ENCODE measurements at places on chromosomes 3 and 15.
A peak's percentile ranks its signal among the peaks of the same experiment; 100 is the strongest.

DNA sequence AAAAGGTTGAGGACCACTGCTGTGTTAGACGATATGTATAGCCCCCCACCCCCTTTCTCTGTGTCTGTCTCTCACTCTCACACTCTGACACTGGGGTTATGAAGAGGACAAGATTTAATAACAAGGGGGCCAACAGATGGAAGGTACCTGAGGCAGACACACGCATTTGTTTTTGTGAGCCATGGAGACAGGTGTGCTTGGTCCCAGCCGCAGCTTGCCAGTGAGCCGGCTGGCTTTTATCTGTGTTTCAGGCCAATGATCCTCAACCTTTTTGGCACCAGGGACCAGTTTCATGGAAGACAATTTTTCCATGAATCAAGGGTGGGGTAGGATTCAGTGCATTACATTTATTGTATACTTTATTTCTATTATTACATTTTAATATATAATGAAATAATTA, 394.9 kb upstream of the RGMA start:
- DNase-seq = no peak

- no peak for DNase-seq
Observed at GRCh38 chr3:100425316-100425715, 24.0 kb downstream of the LNP1 start.

- DNase-seq = peak; percentile 32
Observed at GRCh38 chr15:89003865-89004725, 84.2 kb upstream of the ABHD2 start.

DNA sequence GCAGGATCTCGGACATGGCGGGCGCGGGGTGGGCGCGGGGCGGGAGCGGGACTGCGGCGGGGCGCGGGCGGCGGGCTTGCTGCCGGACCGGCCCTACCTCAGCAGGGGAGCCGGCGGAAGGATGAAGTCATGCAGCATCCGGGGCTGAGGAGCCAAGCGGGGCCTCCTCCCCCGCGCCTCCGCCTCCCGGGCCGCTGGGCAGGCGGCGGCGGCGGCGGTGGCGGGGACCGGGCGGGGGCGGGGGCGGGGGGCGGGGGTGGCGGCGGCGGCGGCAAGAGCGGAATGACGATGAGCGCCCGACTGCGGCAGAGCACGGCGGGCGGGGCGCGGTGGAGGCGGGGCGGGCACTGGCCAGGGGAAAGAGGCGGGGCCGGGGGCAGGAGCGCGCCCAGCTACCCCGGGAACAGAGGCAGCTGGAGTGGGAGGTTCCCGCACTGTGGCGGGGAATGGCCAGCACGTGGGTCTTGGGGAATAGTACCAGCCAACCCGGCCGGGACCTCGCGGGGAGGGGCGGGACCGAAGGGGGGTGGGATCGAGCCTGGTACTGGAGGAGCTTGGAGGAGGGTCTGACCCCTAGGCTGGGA, at the start of gene CAMK2N2:
CAMK2N2 (minus strand) TSS at position 284 of the 584 bp plus-strand sequence; CDS start at position 16, 268 bp downstream.
- peak; percentile 14 for DNase-seq

- no peak for DNase-seq
Observed at GRCh38 chr3:107082527-107082926, 294.7 kb upstream of the CCDC54 start.

GRCh38 chr3:46864061-46864881, 1.0 kb upstream of the MYL3 start:
- no peak for DNase-seq

- no peak for DNase-seq
Observed at GRCh38 chr3:73007992-73008712, 11.5 kb downstream of the PPP4R2 start.

DNA sequence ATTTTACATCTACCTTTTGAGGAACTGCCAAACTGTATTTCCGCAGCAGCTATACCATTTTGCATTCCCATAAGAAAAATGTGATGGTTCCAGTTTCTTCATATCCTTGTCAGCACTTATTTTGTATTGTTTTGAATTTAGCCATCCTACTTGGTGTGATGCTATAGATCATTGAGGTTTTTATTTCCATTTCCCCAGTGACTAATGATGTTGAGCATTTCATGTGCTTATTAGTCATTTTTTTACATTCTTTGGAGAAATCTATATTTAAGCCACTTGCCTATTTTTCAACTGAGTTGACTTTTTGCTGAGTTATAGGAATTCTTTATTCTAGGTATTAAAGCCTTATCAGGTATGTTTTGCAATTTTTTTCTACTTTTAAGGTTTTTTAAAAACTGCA, 347.6 kb upstream of the RARB start:
- no peak for DNase-seq

GRCh38 chr3:42853739-42854302, 21.9 kb downstream of the CYP8B1 start:
- DNase-seq = no peak

GRCh38 chr3:42873221-42873982, 2.3 kb downstream of the CYP8B1 start:
- DNase-seq = no peak

DNA sequence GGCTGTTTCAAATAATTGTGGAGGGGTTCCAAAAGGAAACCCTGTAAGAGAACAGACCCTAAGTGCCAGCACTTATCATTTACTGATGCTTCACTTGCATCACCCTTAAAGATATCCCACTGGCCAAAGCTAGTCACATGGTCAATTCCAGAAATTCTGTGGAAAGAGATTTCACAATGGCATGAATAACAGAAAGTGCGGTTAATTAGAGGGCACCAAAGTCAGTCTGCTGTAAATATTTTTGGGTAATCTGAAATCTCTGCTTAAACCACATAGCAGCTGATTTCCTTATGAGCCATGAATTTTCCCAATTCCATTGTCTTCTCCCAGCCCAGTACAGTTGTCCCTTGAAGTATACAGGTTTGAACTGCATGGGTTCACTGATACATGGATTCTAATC, 346.1 kb downstream of the SI start:
- DNase-seq = no peak

- no peak for DNase-seq
Observed at GRCh38 chr3:74561881-74562280, 52.6 kb downstream of the CNTN3 start.

DNA sequence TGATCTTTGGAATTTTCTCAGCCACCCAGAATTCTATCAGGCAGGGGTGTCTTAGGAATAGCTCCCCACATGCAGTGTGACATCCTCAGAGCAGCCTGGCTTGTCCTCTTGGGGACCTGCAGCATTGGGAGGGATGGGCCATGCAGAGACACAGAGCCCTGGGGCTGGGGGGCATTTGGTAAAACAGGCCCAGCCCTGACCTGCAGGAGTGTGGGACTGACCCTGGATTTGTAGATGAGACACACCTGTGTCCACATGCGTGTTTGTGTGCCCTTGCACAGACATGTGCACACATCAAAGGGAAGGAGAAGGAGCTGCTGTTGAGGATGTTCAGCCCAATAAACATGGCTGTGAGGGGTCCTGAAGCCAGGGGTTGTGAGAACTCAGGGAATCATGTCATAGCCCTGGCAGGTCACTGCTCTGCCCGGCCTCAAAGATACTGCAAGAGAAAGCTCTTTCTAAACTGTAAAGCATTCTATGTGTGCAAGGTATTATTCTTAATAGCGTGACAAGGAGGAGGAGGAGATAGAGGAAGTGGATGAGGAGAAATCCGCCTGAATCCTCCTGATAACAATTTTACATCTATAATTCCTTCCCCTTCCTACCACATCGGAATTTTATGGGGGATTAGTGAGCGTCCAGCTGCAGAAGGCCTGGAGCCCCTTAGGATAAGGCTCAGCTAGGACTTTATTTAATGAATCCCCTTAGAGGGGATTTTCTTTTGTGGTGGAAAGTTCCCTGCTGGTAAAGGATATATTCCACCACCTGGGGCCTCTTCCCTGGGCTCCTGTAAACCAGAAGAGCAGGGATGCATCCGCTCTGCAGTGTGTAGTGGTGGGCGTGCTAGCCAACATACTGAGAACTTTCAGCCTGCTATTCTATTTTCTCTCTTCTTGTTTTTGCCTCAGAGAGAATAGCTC, 245.5 kb downstream of the EPHB1 start:
- no peak for DNase-seq

DNA sequence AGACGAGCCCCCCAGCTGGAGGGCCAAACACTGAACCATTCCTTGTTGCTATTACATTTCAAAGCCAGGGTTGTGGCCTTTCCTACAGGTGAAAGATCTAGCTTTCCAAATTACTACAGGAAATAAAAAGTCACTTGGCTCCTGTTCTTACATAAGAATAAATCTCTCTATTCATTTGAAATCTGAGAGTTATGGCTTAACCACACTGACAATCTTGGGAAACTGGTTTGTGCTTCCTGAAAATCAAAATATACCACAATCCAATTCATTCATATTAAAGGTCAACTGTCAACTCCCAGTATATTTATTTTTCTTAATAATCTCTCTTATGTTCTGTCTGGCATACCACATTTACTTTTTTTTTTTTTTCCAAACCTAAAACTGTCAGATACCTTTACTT, 103.7 kb upstream of the LMOD3 start:
- DNase-seq = no peak

DNA sequence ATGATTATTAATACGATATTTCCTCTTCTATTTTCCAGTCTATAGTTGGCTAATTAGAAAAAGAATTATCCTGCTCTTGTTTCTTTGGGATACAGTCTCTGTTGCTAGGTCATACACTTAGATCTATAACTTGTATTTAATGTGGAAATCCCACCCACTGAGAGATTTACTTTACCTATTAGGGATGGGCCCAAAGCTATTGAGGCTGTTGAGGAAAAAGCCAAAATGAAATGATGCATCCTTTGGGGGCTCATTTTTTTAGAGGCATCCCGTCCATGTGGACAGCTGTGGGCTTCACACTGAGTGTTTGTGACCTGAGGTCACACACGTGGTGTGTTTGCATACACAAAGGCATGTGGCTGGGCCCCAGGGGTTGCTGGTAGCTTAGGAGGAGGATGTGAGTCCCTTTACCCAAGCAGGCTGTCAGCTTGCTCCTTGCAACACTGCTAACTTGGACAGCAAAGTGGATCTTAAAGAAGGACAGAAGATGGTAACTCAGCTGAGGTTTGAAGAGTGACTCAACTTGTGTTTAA, 477.4 kb downstream of the AGBL1 start:
- no peak for DNase-seq

GRCh38 chr15:85474700-85475316, 94.4 kb downstream of the AKAP13 start:
- DNase-seq = no peak
